ENCODE measurements at places on chromosomes 13 and 19.

- no peak for DNase-seq
These were observed 157.8 kb downstream of the NALCN start for GRCh38 chr13:101258509-101258908.

DNA sequence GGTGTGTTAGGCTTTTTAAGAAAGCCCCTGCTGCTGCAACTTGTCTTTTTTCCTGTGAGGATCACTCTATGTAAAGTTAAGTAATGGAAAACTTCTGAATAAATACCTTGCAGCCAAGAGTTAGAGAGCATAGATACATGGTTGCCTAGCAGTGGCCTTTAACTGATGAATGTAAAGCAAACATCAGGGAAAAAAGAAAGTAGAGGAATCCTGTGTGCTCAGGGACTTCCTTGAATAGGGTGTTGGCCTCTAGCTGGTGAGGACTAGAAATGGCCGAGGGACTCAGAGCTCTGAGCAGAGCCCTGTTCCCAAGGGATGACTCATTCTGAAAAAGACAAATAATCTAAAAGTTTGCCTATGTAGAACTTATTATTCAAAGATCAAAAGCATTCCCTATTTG lies 135.7 kb downstream of the MIPEP start:
- no peak for DNase-seq

GRCh38 chr13:91459485-91459884 lies 61.1 kb downstream of the GPC5 start:
- no peak for DNase-seq

DNA sequence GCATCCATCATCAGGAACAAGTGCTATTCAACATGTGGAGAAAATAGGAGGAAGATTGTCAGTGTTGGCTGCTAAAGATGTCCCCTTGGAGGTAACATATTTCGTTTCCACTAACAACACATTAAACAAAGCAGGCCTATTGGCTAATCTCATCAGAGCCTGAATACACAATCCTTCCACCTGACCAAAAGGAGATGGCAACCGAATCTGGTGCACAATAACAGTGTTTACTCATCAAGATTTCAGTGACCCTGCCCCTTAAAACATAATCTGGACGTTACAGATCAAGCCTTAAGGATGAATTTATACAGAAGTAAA lies 582.5 kb downstream of the EFNB2 start:
- no peak for DNase-seq

- peak; percentile 48 for DNase-seq
These were observed 65.4 kb downstream of the GNG7 start for GRCh38 chr19:2636897-2637683.

GRCh38 chr19:39997638-39998216 lies 867 bp downstream of the ZNF546 start:
- DNase-seq, result no peak

DNA sequence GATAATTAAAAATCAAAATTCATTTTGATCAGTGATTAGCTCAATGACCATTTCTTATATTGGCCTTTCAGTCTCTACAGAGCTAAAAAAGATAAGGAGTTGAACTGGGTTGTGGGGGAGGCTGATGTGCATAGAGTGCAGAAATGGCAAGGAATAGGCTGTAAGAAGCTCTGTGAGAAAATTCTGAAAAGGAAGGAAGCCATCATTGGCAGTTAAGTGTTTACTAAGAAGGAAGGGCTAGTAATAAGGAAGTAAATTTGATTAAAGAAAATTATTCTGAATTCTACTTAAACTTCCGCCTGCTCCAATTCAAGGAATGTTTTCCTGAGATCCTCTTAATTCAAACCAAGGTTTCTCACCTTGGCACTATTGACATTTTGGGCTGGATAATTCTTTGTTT lies 187.5 kb downstream of the MZT1 start:
- no peak for DNase-seq

DNA sequence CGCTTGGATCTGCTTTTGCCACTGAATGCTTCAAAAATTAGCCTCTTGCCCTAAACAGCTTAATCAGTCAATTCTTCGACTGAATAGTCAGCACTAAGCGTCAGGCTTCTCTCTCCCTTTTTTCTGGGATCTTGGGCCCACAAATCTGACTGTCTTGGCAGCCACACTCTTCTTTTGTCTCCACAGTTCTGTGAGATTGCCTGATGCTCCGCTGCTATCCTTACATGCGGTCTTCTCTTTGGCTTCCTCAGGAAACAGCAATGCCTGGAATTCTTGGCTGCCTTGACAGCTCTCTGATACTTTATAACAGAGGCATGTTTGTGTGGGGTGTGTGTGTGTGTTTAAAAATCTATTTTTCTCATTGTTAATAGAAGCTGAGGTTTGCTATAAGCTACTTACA lies 32.6 kb downstream of the ERCC5 start:
- DNase-seq, result no peak

DNA sequence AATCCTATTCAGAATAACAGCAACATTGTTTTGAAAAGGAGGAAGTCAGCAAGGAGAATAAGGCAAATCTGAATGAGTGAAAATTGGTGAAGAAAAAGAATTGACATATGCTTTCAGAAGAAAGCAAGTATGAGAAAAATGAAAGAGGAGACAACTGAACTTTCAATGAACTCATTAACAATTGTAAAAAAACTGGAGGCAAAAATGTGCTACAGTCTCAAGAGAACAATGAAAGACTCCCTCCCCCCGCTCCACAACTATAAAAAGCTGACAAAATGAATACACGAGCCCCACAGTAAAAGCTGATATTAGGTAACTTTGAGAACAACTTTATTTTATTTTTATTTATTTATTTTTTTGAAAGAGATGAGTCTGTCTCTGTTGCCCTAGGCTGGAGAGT lies 373.1 kb downstream of the DIAPH3 start:
- DNase-seq, result no peak

DNA sequence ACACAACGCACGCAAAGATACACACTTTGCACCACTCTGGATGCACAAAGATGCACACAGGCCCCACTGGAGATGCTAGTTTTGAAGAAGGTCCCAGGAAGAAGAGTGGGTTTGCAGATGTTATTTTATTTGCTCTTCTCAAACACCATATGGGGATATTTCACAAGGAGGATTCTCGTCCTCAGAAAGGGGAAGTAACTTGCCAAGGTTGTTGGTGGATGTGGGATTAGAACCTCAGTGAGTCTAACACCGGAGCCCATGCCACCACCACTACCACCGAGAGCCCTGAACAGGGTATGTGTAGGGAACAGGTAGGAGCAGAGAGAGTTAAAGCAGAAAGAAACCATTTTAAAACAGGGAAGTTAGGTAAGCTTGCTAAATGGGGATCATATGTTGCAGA lies 9.6 kb upstream of the CEACAM6 start:
- DNase-seq, result no peak

GRCh38 chr13:44818016-44818415 lies 171.3 kb downstream of the NUFIP1 start:
- no peak for DNase-seq

- DNase-seq, result no peak
These were observed 19.2 kb downstream of the LPAR6 start for GRCh38 chr13:48393698-48394085.

DNA sequence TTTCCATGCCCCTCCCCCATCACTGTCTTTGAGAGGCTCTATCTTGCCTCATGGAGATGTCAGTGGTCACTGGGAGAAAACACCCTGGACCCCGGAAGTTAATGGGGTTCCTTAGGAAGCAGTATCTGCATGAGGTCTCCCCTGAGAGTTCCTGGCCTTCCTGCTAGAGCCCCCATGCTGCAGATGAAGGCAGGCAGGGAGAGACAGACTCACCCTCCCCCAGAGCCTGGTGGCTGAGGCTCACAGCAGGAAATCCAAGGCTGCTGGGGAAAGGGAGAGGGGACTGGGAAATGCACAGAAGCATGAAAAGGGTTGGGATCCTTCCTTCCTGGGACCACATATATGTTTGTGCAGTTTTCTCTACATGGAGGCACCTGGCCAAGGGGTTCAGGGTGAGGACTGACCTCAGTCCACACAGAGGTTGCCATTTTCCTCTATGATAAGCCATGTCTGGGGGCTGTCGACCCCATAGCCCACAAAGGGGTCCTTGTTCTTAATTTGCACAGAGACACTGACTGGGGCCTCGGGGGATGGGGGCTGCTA lies 95.4 kb downstream of the RNASEH2B start:
- no peak for DNase-seq
